ENCODE measurements at places on chromosomes 3 and 15.

GRCh38 chr3:72950801-72951200 is 45.8 kb upstream of the PPP4R2 start:
- DNase-seq: no peak

DNA sequence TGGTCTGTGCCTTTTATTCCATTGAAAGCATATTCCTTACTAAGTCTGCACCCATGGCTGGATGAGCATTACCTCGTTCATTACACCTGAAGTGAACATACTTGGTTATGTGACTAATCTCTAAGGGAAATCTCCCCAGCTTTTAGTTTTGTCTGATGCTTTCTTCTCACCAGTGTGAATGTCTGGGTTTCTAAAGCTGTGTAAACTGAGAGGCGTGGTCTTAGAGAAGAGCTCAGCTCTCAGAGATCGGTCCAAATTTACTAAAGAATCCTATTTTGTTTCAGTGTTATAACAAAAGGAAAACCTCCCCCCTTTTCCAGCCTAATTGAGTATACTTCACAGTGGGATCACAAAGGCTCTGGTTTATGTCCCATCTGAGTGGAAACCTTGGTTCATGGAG is 352.3 kb downstream of the PTPRG start:
- DNase-seq: no peak

GRCh38 chr15:91456251-91456718 is 356.2 kb downstream of the SV2B start:
- no peak for DNase-seq

DNA sequence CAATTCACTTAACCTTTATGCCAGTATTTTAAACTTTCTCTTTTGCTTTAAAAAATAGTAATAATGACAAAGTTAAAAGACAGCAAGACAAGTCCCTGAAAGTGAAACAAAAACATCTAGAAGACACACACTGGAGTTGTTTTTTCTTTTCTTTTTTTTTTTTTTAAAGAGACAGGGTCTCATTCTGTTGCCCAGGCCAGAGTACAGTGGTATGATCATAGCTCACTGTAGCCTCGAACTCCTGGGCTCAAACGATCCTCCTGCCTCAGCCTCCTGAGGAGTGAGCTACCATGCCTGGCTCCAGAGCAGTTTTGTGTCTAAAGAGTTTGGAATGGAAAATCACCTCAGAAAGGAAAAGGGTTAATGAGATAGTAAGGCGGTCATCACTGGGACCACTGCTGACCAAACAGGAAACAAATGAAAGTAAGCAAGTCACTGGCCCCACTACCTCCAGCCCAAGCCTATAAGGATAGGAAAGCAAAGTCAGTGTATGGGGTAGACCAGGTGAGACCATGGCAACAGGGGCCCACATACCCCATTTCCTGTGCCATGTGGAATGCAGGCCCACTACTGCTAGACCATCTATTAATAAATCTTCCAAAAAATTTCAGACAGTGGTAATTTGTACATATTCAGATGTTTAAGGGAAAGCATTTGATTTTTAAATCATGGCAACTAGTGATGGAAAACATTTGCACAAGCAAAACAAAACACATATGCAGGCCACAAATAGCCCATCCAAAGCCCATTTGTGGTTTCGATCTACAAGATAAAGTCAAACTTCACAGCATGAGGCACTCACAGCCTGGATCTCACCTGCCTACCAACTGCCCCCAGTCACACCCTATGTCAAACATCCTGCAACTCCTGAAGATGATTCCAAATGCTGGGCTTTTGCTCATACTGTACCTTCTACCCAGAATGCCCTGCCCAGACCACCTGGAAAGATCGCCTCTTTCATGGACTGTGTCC is 62.6 kb downstream of the OSBPL10 start:
- no peak for DNase-seq

DNA sequence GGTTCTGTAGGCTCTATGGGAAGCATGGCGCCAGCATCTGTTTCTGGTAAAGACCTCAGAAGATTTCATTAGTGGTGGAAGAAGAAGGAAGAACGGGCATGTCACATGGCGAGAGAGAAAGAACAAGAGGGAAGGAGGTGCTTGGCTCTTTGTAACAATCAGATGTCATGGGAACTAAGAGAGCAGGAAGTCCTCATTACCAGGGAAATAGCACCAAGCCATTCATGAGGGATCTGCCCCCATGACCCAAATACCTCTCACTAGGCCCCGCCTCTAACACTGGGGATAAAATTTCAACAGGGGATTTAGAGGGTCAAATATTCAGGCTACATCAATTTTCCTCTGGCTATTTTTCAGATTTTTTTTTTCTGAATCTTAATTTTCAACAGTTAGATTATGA is 954.3 kb downstream of the SQOR start:
- no peak for DNase-seq

DNA sequence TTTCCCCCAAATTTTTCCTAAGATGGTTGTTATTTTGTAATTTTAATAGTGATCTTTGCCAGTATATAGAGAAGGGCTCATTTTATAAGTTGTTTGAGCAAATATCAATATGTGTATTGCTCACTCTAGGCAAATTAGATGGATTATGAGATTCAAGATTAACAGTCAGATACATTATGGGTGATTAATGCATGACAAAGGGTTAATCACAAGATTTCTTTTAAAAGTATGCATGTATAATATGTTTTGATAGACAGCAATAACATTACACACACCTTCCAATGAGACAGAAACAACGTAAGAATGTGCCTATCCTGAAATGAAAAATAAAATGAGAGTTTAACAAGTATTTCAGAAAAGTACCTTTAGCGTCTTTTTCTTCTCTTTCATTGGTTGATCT is 547.6 kb upstream of the AGTR1 start:
- no peak for DNase-seq

DNA sequence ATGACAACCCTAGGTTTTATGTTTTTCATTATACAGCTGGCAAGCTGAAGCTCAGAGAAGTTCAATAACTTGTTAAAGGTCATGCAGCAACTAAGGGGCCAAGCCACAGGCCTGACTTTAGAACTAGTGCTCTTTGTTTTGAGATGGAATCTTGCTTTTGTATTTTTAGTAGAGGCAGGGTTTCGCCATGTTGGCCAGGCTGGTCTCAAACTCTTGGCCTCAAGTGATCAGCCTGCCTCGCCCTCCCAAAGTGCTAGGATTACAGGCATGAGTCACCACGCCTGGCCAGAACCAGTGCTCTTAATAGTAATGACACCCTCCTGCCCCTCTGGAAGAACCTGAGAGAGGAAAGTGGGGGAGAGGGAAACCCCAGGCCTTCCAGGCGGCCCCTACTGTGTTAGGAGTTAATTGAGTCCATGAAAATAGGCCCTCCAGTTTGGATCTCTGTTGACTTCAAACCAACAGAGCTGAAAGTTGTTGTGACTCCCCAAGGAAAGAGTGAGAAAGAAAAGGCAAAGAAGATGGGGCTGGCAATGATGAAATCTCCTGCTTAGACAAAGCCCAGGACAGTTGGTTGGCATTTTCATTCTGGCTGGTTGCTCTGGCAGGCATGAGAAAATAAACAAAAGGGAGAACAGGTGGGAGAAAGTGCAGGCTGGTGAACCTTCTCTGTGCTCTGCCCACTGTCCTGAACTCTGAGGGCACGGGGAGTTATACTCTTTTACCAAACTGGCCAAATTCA is 3.6 kb upstream of the PRRT3 start:
- DNase-seq: no peak

GRCh38 chr3:32703491-32703972 is 18.5 kb downstream of the CNOT10 start:
- no peak for DNase-seq

DNA sequence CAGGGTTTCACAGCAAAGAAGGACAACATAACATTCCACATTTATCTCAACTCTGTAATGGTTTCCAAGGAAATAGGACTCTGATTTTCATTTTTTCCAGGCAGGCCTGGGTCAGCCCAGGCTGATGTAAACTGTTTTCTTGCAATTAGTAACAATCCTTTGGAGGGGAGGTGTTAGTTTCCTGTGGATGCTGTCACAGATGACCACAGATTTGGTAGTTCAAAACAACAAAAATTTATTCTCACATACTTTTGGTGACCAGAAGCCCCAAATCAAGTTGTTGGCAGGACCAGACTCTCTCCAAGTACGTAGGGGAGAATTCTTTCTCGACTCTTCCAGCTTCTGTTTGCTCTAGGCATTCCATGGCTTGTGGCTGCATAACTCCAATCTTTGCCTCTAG is 88.0 kb downstream of the EDEM1 start:
- DNase-seq: no peak

DNA sequence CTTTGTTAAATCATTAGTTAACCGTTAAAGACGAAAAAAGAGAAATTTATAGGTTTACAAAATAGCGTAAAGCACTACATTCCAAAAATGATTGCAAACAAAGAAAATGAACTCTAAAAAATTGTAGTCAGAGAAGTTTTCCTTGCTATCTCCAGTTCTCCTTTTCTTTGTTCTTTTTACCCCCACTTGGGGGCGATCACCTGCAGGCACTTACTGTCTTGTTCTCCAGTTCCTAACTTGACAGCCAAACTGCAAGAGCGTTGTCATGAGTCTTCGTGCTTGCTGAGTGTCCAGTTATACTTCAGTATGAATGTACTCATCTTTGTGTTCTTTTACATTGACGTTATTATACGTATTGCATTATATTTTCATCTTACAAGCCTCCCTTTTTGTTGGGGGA is 54.5 kb downstream of the CHD2 start:
- DNase-seq: no peak

- no peak for DNase-seq
Measured at GRCh38 chr3:149604125-149604875, 53.5 kb downstream of the WWTR1 start.

GRCh38 chr15:78374436-78375393 is 34.6 kb downstream of the CRABP1 start:
- DNase-seq: no peak

Data from neuronal stem cell (in vitro differentiated cells).